ENCODE measurements at places on chromosomes 11 and 22.
A peak's percentile ranks its signal among the peaks of the same experiment; 100 is the strongest.

GRCh38 chr22:31646186-31647019, 15.6 kb downstream of the PISD start:
- no peak for DNase-seq

DNA sequence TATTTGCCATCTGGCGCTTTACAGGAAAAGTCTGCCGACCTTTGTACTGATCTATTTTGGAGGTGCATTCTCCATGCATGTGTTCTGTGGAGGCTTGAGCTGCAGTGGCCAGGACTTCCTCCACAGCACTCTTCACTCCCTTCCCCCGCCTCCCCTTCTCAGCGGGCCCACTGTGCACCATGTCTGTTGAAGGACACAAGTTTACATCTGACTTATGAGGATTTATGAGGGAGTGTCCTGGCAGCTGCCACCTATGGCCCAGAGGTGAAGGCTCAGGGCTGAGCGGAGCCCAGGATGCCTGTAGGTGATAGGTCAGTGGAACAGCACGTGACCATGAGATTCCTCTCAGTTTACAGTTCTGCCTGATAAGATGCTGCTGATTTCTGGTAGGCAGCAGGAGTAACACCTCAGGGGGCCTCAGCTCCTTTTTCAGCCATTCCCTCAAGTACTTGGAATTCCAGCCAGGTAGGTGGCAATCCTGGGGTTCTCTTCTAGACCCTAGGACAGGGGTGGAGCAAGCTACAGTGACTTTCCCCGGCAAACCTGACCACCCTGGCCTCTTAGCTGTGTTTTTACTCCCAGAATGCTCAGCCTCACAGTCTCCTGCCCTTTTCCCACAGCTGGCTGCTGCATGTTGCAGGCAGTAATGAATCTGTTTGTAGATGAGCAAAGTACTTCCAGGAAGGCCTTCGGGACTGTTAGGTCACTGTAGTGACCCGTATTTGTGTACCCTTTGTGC, 59.9 kb downstream of the PPFIBP2 start:
- no peak for DNase-seq

- DNase-seq: peak; percentile 21
Measured at GRCh38 chr11:77395460-77396173, 78.3 kb downstream of the PAK1 start.

GRCh38 chr11:64869571-64870175, 8.7 kb downstream of the EHD1 start:
- no peak for DNase-seq

DNA sequence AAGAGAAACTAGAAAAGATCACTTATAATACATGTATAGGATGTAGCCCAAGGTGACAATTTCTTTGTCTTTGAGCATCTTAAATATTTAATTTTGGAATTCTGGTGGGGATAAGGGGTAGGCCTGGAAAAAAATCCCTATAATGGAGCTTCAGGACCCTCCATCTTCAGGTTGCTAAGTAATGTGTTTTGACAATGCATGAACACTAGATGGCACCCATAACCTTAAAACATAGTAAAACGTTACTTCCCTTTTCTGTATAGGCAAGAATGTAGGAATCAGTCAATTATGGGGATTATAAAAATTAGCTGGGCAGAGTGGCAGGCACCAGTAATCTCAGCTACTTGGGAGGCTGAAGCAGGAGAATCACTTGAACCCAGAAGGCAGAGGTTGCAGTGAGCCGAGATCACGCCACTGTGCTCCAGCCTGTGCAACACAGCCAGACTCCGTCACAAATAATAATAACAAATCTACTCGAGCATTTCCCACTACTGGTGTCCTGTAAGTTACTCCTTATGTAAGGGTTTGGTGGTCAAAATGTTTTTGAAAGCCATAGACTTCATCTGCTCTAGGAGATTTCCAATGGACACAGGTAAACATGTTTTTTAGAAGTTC, 541.9 kb upstream of the CCDC90B start:
- peak; percentile 75 for DNase-seq

DNA sequence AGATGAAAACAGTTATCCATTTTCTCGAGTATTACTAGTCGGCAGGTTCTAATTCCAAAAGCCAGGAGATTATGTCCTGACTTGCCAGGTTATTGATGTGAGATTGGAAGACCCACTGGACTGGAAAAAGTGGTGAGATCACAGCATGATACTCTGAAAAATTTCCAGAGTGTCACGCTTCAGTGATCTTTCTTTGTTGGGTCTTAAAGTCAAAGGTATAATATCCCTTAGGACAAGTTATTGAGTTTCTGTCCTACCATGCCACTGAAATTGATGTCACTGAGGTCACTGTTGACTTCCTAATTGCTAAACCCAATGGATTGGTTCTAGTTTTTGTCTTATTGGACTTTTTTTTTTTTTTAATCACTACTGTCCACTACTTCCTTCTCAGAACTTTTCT, 104.5 kb upstream of the GRAMD1B start:
- DNase-seq: no peak

GRCh38 chr22:17792299-17792698, 18.0 kb upstream of the BID start:
- DNase-seq: peak; percentile 11

- DNase-seq: no peak
Measured at GRCh38 chr22:44664149-44664548, 37.9 kb upstream of the PRR5 start.

- DNase-seq: peak; percentile 94
Measured at GRCh38 chr11:117600234-117600783, 196.7 kb downstream of the DSCAML1 start.

- no peak for DNase-seq
Measured at GRCh38 chr22:40014667-40015248, 20.0 kb downstream of the FAM83F start.

- no peak for DNase-seq
Measured at GRCh38 chr11:75004215-75004614, 15.5 kb downstream of the NEU3 start.

GRCh38 chr22:38611559-38611958, 41.6 kb upstream of the DMC1 start:
- DNase-seq: no peak

DNA sequence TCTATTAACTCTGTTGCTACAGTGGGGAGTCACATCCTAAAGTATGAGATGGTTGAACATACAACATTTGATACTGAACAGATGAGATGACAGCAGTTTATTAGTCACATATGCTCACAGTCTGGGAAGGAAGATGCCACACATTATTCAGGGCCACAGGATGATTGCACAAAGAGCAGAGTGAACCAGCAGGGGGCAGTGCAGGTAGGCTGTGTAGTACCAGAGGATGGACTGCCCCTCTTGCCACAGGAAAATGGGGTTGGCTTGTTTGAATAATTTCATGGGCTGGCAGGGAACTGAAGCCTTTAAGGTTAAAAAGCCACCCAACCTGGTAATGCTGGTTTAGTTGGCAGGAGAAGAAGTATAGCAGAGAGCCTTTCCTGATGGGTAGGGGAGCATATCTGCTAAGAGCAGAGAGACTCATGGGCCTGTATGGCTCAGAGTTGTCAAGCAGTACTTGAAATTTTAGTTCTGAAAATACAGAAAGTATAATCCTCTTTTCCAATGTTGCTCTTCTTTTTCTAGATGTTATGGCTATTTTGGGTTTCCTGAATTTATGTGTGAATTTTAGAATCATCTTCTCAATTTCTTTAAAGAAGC, 180.4 kb upstream of the B3GAT1 start:
- DNase-seq: peak; percentile 49

DNA sequence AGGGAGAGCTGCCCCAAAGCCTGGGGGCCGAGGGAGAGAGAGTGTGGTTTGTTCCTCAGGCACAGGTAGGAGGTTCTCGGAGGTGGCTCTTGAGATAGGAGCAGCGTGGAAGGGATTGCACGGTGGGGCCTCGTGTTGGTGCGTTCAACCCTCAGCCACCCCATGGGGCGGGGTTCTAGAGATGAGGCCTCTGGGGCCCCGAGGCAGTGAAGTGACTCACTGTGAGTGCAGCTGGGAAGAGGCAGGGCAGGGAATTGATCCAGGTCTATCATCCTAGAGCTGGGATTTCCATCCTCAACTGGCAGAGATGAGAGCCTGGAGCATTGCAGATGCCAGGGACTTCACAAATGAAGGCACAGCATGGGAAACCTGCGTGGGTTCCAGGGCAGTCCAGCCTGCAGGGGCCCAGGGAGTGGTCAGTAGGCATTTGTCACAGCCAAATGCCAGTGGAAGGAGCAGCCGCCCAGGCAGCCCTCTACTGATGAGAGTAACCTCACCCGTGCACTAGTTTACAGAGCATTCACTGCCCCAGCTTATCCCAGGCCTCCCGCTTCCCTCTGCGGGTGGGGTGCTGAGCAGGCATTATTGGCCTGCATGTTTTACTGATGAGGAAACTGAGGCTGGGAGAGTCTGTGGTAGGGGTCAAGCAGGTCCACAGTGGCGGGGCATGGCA, 5.1 kb upstream of the SMARCB1 start:
- no peak for DNase-seq

DNA sequence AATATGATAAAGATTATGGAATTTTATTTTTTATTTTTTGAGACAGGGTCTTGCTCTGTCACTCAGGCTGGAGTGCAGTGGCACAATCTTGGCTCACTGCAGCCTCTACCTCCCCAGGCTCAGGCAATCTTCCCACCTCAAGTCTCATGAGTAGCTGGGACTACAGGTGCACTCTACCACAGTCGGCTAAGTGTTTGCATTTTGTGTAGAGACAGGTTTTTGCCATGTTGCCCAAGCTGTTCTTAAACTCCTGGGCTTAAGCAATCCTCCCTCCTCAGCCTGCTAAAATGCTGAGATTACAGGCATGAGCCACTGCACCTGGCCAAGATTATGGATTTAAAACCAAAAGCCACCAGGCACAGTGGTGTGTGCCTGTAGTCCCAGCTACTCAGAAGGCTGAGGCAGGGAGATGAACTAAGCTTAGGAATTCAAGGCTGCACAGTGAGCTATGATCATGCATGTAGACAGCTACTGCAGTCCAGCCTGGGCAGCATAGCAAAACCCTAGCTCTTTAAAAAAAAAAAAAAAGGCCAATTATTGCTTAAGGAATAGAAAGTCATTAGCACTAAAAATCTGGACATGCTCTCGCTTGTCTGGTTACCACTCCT, 20.2 kb upstream of the CCND1 start:
- no peak for DNase-seq

DNA sequence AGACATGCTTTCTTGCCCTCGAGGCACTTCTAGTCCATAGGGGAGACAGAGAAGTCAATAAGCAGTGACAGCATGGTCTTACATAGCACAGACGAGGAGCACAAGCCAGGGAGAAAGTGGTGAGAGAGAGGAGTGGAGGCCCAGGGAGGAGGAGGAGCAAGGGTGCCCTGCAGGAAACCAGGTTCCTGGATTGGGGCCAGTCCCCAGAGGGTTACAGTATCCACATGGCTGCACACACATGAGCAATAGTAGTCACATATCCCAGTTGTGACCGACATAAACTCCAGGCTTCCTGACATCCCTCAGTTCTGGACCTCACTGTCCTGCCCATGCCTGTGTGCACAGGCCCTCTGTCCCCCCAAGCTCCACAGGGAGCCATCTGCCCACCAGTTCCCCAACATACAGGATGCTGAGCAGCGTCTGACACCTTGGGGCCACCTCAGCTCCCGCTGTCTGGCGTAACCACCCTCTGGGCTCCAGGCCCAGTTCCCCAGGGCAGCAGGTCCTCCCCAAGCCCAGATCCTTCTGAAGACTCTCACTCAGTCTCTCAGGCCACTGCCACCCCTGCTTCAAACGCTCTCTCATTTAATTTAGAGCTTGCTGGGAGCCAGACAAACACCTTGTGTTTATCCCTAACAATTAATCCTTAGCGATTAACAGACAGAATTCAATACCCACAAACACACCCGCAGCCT, 53.7 kb downstream of the DSCAML1 start:
- DNase-seq: peak; percentile 58

GRCh38 chr11:124610295-124610694, 933 bp upstream of the PANX3 start:
- DNase-seq: no peak

GRCh38 chr22:39266398-39267030, 21.7 kb upstream of the PDGFB start:
- DNase-seq: no peak

GRCh38 chr11:39541945-39542351, 1917.5 kb downstream of the LRRC4C start:
- no peak for DNase-seq

DNA sequence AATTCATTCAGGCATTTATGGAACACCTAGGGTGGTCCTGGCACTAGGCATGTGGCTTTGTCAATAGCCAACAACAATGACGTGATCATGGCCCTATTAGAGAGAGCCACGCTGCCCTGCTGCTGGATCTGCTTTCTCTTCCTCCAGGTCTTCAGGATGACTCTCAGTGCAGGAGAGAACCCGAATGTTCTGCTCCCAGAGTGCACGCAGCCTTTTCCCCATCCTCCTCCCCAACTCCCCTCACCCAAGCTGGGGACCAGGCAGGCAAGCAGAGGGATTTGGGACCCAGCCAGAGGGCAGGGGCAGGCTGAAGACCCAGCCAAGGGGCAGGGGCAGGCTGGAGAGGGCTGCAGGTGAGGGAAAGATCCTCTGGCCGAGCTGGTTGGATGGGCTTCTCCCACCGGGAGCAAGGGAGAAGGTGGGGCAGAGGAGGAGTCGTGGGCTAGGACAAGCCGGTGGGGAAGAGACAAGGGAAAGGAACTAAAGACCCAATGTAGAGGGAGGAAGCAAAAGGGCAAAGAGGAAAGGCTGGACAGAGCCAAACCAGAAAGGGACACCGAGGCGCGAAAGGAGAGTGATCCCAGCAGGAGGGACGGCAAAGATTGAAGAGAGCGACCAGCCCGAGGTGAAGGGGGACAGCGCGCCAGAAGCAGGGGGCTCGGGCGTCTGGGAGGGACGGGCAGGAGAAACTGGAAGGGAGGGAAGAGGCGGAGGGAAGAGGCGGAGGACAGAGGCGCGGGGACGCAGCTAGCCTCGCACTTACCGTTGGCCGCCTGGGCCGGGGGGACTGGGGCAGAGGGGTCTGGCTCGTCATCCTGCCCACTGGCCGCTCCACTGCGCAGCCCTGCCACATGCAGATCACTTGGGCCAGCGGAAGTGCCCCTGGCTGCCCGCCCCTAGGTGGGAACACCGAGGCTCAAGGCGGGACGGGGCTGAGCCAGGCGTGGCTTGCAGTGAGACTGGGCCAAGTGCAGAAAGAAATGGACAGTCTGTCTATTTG, at the start of gene KCTD14:
Gene KCTD14, minus strand, starts transcription at position 880 of the 1,000 bp plus-strand sequence. Its CDS starts 27 bp downstream, at position 853.
- DNase-seq: no peak

Data from NCI-H524 (cell line).